ENCODE measurements at places on chromosomes 7 and 10. TPM values are rescaled to one million over a fixed set of nuclear protein-coding genes. Genes with fewer than 3 reads are reported as not detected.

GRCh38 chr7:131942287-131943150 lies 386.1 kb upstream of the PODXL start:
- DNase-seq, result no peak

DNA sequence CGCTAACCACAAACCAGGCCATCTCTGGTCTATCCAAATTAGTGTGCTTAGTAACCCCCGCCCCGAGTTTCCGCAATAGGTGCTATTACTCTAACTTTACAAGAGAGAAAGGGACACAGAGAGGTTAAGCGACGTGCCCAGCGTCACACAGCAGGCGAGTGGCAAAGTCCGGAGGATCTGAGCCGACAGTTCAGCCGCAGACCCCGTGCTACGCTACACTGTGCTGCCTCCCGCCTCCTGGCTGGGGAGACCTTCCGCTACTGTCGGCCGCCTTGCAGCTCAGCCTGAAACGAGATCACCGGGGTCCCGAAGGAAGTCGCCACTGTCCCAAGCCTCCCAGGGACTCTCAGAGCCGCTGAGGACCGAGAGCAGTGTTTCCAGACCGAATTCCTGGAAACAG lies 799 bp downstream of the INTS1 start:
- no peak for DNase-seq

The TCAF2 gene
- 23.5 TPM for total RNA-seq

The TUBAL3 gene
- total RNA-seq, result not detected
